ENCODE measurements at places on chromosomes 13 and 19. TPM values are rescaled to one million over a fixed set of nuclear protein-coding genes. Genes with fewer than 3 reads are reported as not detected.

The CLEC4M gene
- total RNA-seq: not detected

The FOSB gene
- total RNA-seq: 49.1 TPM

The CEACAM4 gene
- not detected for total RNA-seq

DNA sequence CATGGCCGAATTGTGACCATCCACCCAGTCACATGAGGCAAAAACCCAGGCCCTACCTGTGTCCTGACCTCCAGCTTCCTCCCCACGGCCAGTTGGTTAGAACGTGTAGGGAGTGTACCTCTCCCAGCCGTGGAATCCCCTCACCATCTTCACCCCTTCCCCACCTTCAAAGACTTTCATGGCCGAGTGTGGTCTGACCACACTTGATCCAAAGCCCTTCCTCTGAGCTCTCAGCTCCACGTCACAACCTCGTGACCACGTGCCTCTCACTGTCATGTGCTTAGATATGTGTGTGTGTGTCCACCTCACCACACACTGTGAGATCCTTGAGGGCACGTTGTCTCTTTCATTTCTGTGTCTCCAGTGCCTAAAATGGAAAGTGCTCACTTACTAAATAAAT lies 48.6 kb upstream of the UBE2L5 start:
- DNase-seq: no peak

DNA sequence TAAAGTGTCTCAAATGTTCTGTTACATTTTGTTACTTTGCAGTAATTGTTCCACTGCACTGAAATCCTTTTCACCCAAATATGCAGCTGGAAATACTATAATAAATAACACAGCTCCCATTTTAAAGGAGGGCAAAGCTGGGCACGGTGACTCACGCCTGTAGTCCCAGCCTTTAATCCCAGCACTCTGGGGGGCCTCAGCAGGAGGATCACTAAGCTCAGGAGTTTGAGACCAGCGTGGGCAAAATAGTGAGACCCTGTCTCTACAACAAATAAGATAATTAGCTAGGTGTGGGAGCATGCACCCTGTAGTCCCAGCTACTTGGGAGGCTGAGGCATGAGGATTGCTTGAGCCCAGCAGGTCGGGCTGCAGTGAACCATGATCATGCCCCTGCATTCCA lies 7.5 kb upstream of the UBAC2 start:
- no peak for DNase-seq

DNA sequence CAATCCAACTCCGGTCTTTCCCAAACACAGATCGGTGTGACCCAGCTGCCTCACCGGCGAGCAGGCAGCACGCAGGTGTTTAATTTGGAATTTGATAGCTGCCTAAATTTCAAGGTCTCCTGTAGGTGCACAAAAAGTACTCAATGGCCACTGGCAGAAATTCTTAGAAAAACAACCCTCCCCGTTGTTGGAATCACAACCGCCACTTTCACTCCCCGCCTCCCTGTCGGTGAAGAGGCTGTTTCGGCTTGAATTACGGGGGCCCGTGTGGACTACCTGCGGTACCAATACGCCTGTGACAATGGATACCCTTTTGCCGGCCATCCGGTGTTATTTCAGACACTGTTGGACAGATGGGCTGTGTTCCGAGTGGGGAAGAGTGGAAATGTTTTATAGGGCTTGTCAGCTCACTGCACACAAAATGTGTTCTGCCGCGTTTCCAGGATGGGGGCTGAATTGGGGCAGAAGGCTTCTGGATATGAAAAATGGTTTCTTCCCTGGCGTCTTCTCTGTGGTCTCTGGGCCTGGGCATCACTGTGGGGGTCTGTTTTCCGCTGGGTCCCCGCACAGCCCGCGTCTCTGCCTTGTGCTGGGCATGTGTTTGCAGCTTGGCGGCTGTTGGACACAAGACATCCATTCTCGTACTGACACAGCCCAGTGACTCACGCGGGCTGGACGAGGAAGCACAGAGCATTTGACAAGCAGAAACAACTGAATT lies 45.4 kb downstream of the ZIC5 start:
- no peak for DNase-seq

DNA sequence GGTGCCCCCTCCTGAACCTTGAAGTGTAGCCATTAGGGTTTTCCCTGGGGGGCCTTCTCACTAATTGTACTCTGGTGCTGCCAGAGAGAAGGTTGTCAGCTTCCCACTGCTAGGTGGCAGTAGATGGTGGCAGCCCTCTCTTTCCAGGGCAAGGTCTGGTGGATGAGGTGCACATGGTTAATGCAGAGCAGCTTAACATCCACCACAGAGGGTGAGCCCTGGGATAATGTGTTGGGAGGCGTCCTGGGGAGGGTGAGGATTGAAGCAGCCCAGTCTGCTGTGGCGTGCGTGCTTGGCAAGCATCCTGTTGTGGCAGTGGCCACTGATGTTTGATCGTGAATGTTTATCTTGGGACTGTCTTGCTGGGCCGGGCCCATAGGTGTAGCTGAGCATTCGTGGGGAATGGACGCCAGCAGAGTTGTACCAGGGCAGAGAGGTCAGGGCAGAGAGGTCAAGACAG lies 5.8 kb downstream of the EGLN2 start:
- no peak for DNase-seq
